Stimulated activated CD4-positive, alpha-beta T cell treated with anti-CD3 and anti-CD28 coated beads, TNF-alpha, amount 100 ng/mL, for 48 hours (primary cell): ENCODE measurements at places on chromosomes 4 and X.
A peak's percentile ranks its signal among the peaks of the same experiment; 100 is the strongest.

GRCh38 chr4:184368731-184369130 lies 105.6 kb downstream of the IRF2 start:
- no peak for DNase-seq

- peak; percentile 66 for DNase-seq
These were observed at the start of gene RASL11B for GRCh38 chr4:52861879-52862616. RASL11B (plus strand) TSS chr4:52862317; CDS start chr4:52862508, 191 bp downstream.

GRCh38 chrX:65601126-65601525 lies 66.3 kb upstream of the MSN start:
- no peak for DNase-seq

GRCh38 chr4:73525611-73526010 lies 44.1 kb downstream of the AFM start:
- no peak for DNase-seq

- no peak for DNase-seq
These were observed 23.8 kb downstream of the VSIG4 start for GRCh38 chrX:66015900-66016689.

GRCh38 chrX:128928636-128929035 lies 594.7 kb downstream of the SMARCA1 start:
- no peak for DNase-seq

DNA sequence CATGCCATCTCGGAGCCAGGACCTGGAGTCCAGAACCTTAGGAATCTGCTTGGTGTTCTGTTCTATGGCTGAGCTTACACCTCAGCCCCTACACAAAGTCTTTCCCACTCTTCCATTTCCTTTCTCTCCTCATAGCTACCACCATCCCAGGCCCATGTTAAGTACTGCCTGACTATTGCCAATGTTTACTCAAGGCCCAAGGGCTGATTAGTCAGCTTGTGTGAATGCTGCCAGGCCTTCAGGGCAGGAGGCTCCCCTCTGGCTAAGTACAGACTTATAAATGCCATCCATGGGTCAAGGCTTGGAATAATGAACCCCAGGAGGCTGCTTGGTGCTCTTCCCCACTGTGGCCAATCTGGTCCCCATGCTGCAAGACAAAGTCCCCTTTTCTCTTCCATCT lies 411.6 kb upstream of the MAGEB18 start:
- no peak for DNase-seq

GRCh38 chr4:8083086-8083825 lies 75.4 kb downstream of the ABLIM2 start:
- DNase-seq: no peak

GRCh38 chrX:77493677-77494553 lies 46.7 kb downstream of the FGF16 start:
- no peak for DNase-seq

GRCh38 chr4:136412708-136413107 lies 1119.6 kb downstream of the PCDH18 start:
- no peak for DNase-seq

DNA sequence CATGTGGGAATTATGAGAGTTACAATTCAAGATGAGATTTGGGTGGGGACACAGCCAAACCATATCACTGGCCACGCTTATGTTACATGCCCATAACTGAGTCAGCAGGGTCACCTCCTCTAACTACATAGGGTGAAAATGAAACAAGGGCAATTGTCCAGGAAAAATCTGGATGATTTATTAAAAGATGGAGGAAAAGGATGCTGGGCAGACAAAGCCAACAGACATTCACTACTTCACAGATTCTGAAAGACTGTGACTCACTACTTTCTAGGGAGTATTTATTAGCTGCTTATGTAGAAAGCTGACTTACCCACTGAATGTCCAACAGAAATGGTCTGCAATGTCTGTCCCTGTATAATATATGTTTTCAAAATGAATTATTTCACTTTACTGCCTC lies 72.4 kb downstream of the APBB2 start:
- no peak for DNase-seq

DNA sequence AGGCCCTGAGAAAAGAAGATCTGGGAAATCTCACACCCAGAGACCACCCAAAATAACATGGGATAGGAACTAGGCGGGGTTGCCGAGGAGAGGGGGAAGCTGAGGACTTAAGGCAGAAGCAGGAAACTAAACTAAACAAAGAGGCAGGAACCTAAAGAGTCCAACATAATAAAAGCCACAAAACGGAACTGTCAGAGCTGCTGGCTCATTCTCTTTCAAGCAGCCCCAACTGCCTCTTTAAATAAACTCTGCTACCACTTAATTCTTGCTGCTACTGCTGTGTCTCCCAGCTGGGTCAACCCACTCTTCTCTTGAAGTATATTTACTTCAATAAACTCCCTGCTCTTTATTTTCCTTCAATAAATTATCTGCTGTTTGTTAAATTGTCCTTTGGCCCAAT lies 44.5 kb downstream of the MAGEB16 start:
- DNase-seq: no peak

DNA sequence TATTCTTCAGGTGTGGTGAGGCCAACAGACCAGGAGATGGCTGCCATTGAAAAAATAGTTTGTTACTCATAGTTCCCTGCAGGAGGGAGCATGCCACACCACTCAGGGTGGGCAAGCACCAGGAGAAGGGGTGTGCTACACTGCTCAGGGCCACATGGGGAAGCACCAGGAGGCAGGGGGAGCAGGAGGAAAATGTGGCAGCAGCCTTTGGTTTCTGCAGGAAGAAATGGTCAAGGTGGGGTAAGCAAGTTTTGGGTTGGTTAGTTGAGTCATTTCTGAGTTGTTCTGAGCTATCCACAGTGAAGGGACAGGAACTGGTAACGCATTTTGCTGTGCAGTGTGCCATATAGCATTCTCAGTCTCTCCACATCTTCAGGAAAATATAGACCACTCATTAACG lies 23.8 kb downstream of the FGFBP1 start:
- DNase-seq: no peak

- DNase-seq: no peak
These were observed 65.2 kb upstream of the SLC7A11 start for GRCh38 chr4:138307319-138307718.

GRCh38 chrX:108114541-108114940 lies 23.0 kb downstream of the ATG4A start:
- DNase-seq: no peak

DNA sequence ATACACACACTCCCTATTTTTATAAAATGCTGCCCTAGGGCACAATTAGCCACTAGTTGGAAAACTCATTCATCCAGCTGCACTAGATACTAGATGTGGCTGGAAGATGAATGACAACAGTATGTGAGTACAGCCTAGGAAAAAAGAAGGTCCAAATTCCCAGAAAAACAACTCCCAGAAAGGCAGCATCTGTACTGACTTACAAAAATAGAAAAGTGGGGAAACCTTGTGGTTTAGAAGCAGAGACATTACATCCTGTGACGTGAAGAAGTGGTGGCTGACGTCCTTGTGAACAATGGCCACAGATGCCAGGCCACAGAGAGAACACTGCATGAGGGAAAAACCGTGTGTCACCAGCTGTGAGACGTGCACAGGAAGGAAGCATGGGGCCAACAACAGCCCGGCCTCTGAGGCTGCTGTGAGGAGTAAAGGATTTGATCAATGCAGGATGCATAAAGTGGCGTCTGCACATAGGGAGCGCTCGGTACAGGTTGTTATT lies 81.2 kb downstream of the SPRY1 start:
- DNase-seq: peak; percentile 7

DNA sequence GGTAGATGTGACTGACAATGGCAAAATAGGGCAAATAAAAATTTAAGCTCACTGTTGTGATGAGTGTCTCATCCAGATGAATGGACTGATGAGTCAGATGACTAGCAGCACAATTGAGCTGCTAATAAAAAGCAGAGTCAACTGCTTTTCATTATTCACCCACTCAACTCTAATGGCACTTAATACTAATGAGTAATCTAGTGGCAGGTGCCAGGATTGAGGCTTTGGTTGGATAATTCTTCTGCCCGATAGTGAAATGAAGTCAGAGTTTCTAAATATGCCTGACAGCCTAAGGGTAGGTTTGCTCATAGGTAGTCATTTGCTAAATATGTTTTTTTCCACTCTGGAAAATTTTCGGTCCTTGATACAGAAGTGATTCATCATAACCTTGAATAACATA lies 10.4 kb downstream of the OGT start:
- DNase-seq: no peak
